ENCODE measurements at places on chromosomes 4 and X.

- no peak for DNase-seq
Measured at GRCh38 chr4:81675791-81676393, 204.2 kb upstream of the RASGEF1B start.

DNA sequence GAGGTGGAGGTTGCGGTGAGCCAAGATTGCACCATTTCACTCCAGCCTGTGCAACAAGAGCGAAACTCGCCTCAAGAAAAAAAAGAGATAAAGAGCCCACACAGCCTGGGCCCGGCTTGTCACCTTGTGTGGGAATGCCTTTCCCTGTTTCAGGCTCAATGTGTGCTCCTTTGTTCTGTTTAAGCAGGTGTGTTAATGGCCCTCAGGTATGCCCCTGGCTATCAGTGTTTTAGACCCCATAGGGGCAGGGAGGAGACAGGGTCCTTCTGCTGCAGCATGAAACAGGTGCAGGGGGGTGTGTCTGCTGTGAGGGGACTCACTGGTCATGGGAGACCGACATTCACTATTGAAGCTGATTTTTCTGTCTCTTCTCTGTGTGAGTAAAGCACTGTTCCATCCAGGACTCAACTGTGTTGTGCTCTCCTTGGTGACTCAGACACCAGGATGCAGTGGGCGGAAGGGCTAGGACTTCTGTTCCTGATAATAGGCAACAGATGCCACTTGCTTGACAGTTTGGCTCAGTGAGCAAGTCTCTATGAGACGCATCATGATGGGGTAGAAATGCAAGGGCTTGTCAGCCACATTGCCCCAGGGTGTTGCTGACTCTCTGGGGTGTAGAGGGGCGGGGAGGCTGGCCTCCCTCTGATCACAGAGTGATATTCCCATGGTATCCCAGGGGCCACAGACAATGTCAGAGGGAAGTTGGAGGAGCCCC is 15.6 kb upstream of the LAP3 start:
- no peak for DNase-seq

- DNase-seq: no peak
Measured at GRCh38 chr4:4182835-4183568, 43.7 kb downstream of the OTOP1 start.

- no peak for DNase-seq
Measured at GRCh38 chr4:25421816-25422525, 44.9 kb downstream of the ANAPC4 start.

DNA sequence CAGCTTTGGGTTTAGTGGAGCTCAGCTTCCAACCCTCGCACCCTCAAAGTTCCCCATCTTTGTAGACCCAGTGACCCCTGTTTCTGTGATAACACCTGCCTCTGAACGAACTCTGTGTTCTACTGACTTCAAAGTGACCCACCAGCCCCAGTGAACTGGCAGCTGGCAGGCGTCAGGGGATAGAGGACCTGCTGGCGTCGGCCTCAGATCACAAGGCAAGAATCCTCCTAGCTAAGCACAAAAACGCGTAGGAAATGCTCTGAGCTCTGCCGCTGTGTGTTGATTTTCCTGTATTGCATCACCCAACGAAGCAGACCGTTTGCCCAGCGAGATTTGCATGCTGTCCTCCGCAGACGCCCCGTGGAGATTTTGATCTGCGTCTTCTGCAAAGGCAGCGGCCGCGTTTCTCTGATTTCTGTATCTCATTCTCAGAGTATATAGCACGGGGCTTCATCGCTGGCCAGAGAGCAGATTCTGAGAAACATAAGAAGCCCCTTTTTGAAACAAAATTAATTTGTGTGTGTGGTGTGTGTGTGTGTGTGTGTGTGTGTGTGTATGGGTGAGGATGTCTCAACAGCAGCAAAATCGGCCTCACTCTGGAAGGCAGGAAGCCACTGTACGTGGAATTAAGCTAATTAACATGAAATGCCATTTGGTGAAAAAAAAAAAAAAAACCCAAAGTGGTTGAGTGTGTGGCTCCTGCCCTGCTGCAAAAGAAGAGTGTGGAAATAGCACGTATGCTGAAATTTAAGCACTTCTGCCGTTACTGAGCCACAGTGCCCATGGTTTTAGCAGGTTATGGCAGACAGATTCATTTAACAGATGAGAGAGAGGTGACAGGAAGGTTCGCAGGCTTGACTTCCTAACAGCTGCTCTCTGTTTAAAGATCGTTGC is 29.2 kb upstream of the ASMTL start:
- DNase-seq: peak; percentile 62

GRCh38 chr4:170875868-170876267 is 786.1 kb upstream of the AADAT start:
- no peak for DNase-seq

DNA sequence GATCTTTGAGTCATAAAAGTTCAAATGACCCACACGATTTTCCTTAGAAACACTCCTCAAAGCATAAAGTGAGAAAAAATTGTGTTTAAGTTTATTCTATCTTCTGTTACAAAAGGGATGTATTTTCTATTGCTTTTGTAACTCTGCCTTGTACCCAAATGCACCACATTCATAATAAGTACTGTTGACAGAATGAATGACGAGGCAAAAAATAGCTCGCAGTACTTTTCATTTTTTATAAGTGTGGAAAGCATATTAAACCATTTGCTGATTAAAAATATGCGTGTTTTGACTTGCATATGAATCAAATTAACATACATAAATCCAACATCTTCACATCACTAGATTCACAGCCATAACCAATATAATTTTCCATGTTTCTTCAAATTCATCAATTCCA is 11.2 kb upstream of the TSPAN5 start:
- DNase-seq: no peak

GRCh38 chr4:17126321-17126966 is 228.0 kb upstream of the LDB2 start:
- DNase-seq: no peak

DNA sequence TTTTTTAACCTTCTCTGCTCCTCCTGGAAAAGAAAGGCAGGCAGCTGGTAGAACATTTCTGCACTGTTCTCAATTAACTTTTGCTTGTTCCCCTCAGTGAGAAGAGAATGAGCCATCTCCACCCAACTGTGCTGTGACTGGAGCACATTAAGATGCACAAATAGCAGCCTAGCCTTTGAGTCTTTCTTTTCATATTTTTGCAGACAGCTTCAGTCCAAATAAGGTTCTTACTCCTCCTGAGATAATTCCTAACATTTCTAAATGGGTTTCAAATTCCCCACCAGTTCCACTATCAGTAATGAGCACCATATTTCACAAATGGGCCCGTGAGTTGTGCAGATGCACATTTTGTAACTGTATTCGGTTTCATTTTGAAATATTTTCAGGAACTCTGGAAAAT is 118.6 kb downstream of the SPCS3 start:
- DNase-seq: no peak

- DNase-seq: no peak
Measured at GRCh38 chr4:148052448-148052847, 320.6 kb downstream of the ARHGAP10 start.

- DNase-seq: peak; percentile 4
Measured at GRCh38 chrX:3638280-3638873, 75.1 kb downstream of the PRKX start.

GRCh38 chrX:150569155-150569477 is 695 bp downstream of the MTM1 start:
- DNase-seq: no peak

GRCh38 chr4:85869181-85869580 is 394.2 kb downstream of the ARHGAP24 start:
- DNase-seq: no peak

DNA sequence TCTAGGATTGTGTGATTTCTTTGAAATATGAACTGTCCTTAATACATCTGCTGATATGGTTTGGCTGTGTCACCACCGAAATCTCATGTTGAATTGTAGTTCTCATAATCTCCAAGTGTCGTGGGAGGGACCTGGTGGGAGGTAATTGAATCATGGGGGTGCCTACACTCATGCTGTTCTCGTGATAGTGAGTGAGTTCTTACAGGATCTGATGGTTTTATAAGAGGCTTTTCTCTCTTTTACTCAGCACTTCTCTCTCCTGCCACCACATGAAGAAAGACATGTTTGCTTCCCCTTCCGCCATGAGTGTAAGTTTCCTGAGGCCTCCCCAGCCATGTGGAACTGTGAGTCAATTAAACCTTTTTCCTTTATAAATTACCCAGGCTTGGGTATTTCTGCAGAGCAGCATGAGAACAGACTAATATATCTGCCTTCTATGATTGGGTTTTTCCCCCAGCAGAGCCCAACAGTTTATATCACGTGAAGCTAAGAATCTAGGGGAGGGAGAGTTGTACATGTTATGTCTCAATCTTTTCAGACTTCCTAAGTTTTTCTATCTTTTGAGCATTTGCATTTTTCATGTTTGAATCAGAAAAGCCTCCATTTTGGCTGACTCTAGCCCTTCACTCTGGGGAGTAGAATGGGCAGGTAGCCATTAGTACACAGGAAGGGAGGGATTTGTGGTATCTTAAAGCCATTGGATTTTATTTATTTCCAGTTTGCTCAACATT is 58.9 kb downstream of the PLAC1 start:
- DNase-seq: no peak

DNA sequence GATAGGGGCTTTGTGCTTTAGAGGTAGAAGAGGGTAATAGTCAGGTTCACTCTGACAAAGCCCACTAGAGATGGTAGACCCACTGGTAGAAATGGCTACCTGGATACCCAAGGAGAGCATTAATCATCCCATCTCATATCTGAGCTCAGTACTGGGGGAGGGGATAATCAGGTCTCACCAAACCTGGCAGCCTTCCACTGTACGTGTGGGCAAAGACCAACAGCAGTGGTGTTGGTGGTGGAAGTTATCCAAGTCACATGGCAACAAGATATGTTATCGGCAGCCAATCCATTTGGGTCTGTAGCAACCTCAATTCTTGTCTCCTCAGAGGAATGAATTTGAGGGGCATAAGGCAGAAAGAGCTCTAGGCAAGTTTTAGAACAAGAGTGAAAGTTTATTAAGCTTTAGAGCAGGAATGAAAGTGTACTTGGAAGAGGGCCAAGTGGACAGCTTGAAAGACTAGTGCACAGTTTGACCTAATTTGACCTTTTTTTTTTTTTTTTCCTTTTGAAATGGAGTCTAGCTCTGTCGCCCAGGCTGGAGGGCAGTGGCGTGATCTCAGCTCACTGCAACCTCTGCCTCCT is 67.0 kb upstream of the CXCL13 start:
- no peak for DNase-seq

DNA sequence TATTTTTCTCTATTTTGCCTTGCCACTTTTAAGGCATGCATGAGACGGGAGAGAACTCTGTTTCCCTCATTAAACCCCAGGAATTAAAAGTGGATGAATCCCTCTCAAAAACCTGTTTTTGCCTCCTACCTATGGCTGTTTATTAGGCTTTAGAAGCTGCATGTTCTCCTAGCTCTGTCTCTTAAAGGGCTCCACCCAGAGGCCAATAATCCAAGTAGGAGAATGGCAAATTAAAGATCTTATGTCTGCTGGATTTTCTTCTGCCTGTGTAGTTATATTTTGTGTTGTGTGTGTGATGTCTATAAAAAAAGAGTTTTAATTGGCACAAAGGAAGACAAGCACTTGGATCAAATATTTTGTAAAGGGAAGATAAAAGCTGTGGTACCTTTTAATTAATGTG is 32.4 kb downstream of the MAGEC1 start:
- no peak for DNase-seq

DNA sequence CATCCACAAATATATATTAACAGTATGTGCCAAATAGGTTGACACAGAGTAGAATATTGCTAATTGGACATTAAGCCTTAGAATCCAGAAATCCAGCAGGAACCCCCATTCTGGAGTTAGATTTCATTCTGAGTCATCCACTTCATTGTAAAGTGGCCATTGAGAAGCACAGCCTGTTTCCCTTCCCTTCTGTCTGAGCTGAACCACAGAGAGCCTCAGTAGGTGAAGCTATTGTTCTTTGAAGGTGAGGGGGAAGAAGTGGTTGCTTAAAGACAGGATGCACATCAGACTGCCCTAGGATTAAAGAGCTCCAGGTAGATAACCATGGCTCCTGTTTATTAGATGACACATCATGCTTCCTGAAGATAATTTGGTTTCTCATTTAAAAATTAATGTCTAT is 30.6 kb upstream of the MCF2 start:
- DNase-seq: no peak

DNA sequence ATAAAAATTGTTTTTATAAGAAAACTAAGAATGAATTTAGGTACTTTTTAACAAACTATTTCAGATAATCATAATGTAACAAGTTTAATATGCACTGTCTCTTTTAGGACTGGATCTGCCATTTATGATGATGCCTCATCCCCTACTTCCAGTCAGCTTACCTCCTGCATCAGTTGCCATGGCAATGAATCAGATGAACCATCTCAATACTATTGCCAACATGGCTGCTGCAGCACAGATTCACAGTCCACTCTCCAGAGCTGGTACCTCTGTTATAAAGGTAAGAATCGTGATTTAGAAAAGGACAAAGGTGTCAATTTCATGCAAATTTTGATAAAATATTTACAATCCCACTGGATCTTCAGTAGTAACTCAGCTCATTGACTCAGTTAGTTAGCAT is 566.2 kb downstream of the DACH2 start:
- DNase-seq: no peak

- no peak for DNase-seq
Measured at GRCh38 chr4:9987749-9988362, 33.4 kb downstream of the SLC2A9 start.

- no peak for DNase-seq
Measured at GRCh38 chr4:56316011-56316650, 71.2 kb downstream of the AASDH start.

DNA sequence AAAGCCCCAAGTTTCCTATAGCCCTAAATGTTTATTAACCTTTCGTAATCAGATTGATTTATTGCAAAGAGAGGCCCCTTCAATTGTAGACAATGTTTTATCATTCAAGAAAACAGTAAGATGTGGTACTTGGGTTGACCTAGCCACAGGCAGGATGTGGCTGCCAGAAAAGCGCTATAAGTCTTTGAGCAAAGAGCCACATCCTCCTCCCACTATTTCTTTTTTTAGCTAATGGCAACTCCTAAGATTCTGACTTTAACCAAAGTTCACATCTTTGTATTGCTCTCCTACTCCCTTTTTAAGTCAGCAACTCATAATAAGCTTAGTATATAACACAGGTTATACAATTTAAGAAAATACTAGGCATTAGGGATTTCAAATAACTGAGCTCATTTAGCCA is 70.7 kb upstream of the PPP3CA start:
- DNase-seq: peak; percentile 16

GRCh38 chr4:1099270-1099669 is 14.1 kb downstream of the RNF212 start:
- DNase-seq: no peak

GRCh38 chr4:137694138-137694537 is 161.8 kb upstream of the PCDH18 start:
- DNase-seq: no peak
